ENCODE measurements at places on chromosomes 3 and 15. TPM values are rescaled to one million over a fixed set of nuclear protein-coding genes. Genes with fewer than 3 reads are reported as not detected.
A peak's percentile ranks its signal among the peaks of the same experiment; 100 is the strongest.

DNA sequence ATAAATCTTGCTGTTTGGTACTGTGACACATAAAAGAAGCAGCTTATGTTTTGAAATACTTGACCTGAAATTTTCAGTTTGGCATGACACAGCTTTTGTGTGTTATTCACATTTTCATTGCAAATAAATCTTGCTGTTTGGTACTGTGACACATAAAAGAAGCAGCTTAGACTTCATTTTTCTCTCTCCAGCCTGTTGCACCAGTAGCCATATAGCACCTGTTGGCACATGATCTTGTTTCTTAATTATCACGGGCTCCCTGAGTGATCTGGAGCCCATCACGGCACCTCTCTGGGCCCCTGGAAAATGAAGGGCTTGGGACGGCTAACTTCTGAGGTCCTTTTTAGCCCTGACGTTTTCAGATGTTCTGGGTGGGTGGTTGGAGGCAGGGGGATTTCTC is 77.4 kb upstream of the SLCO3A1 start:
- DNase-seq, result no peak

DNA sequence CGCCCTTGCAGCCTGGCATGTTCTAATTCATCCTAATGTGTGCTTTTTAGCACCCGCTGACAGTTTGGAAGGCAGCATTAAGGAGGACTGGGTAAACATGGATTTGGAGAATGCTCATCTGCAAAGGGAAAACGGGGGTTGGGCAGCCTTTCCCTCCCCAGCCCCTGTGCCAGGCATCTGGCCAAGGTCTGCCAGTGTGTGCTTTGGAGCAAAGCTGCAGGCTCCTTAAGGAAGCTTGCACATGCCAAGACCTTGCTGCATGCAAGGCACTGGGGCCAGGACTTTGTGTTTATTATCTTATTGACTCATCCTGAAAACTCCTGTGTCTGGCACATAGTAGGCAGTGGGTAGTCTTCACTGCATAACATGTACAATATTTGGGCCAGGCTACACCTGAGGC is 20.1 kb downstream of the FAM3D start:
- DNase-seq, result no peak

The CSPG5 gene
- total RNA-seq, result under 0.01 TPM

- no peak for DNase-seq
Measured at GRCh38 chr15:47473106-47473725, 244.1 kb upstream of the SEMA6D start.

The TIGIT gene
- total RNA-seq, result not detected

The CDC25A gene
- total RNA-seq, result 0.88 TPM

GRCh38 chr3:119841808-119842471 is 60.0 kb downstream of the NR1I2 start:
- DNase-seq, result no peak

- no peak for DNase-seq
Measured at GRCh38 chr3:30059240-30059639, 547.2 kb upstream of the TGFBR2 start.

- DNase-seq, result no peak
Measured at GRCh38 chr3:179750720-179751328, 98.0 kb downstream of the USP13 start.

DNA sequence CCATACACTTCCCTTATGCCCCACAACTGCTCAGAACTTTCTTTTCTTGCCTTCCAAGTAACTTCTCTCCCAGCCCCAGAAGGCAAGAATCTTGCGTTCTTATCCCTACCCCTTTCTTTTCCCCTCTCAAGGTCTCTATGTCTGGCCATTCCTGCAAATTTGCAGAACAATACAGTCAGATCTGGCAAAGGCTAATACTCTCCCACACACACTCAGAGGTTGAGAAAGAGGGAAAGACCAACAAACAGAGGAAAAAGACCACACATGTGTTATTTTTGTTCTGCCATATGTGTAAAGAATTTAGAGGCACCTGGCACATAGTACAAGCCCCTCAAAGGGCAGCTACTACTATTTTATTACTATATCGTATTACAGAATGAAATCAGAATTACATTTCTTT is 25.7 kb downstream of the GJD2 start:
- DNase-seq, result no peak

GRCh38 chr3:173513123-173513522 is 115.6 kb downstream of the NLGN1 start:
- no peak for DNase-seq

GRCh38 chr3:52080830-52081719 is 24.7 kb upstream of the DUSP7 start:
- DNase-seq, result peak; percentile 52

DNA sequence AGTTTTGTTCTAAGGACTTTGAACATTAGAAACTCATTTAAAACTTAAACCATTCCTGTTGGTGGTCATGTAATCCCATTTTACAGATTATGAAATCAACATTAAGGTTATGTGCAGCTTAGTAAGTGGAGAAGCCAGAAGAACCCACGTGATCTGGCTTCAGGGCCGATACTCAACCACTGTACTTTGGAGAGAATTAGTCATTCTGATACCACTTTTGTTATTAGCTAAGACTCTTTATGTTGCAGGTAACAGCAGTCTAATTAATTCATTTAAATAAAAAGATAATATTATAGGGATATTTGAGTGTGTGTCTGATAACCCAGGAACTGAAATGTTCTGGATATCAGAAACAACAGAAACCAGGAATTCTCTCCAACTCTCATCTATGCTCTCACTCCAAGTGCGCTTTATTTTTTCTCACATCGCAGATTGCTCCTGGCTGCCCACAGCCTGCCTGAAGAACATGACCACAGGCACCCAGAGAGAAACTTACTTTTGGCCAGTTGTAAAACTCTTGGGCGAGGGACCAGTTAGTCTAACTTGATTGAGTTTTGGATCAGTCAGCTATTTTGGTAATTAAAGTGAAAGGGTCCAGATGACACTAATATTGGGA is 25.2 kb downstream of the UBE2E1 start:
- DNase-seq, result no peak

The GATA2 gene
- 0.88 TPM for total RNA-seq

GRCh38 chr3:186386883-186387560 is 25.0 kb upstream of the DGKG start:
- DNase-seq, result no peak
